ENCODE measurements at places on chromosomes 5 and 9.

GRCh38 chr9:91187311-91187964 is 174.3 kb downstream of the AUH start:
- DNase-seq, result no peak

DNA sequence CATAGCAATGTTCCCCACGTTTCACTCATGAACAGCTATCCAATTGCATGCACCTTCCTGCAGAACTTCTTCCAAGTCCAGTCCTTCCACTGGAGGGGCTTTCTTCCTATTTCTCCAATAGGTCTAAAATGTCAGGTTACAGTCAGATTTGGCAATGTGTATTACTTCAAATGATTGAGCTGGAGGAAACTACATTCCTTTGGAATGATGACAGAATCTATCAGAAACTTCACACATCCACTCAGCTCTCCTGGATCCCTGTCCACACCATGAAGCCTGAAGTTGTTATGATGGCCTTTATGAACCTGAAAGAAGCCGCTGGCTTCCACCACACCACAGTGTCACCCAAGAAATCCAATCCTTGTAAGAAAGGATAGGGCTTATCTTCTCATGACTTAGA is 32.2 kb downstream of the FBXW2 start:
- no peak for DNase-seq

- DNase-seq, result no peak
Observed at GRCh38 chr5:68180121-68181038, 35.2 kb upstream of the PIK3R1 start.

DNA sequence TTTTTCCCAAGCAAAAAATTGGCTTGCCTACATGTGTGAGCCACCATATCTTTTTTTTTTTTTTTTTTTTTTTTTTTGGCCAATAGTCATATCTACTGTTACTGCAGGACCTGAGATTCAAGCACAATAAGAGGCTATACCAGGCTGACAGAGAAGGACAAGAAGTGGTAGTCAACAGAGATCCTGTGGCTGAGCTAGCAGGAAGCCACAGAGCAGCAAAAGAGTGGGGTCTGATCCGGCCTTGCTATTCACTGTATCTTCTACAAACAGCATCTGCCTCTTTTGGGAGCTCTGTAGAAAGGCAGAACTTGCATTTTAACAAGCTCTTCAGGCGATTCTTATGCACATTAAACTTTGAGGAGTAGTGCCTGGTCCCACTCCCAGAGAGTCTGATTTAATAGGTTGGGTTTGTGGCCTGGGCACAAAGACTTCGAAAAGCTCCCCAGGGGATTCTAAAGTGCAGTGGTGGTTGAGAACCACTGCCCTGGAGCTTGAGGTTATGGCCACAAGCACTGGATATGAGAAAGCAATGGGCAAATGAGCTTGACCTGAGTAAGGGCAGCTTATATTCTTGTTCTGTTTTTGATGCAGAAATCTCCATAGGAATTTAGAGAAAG is 162.8 kb downstream of the PIK3R1 start:
- no peak for DNase-seq

- DNase-seq, result no peak
Observed at GRCh38 chr9:131298816-131299215, 9.3 kb downstream of the PLPP7 start.

DNA sequence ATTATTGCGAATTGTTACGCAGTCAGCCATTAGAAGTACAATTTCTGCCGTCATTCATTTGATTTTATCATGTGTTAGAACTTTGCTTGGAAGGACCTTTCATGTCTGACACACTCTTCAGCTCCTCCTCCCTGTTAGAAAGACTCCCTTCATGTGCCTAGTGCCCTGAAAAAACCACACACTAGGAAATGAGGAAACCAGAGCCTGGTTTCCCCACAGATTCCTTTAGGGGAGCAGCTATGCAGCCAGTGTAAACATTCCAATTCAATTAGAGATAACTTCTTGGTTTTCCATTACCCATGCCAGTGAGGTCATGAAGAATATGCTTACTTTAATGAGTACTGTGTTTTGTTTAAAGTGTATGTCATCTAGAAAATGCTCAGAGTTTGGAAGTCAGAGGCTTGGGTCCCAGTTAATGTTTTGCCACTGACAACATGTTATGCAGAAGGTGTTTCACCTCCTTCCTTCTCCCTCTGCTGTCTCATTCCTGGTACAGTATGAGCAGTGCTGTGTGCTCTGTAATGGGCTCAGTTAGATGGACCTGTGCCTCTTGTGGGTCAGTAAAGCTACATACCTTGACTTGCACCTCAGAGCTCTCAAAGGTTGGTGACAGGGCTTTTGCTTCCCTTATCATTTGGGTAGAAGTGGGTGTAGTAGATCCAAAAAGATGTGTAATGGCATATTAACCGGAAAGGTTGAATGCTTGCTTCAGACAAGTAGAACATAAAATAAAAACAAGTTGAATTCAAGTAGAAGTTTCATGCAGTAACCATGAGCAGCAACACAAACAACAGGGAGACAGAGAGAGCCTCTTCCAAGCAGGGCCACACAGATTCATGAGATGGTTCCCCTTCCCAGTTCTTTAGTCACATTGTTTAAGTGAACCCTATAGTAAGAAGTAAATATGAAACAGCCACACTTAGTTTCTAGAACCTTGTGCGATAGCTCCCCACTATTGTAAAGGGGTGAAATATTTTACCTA is 52.6 kb upstream of the TNFAIP8 start:
- DNase-seq, result no peak

- no peak for DNase-seq
Observed at GRCh38 chr9:16500386-16500785, 370.1 kb downstream of the BNC2 start.

DNA sequence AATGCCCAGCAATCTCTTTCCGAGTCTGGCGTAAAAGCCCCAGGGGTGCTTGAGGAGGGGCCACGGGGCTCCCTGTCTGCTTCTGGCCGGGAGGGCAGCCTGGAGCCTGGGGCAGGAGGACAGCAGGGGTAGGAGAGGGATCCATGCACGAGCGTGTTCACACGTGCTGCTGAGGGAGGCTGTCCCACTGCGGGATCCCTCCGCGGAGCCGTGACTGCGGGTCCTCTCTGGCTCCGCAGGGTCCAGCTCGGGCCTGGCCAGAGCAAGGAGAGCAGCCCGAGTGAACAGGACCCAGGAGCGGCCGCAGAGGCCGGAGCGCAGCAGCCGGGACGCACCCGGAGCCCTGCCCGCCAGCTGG is 78.4 kb downstream of the ZNF354C start:
- DNase-seq, result no peak

DNA sequence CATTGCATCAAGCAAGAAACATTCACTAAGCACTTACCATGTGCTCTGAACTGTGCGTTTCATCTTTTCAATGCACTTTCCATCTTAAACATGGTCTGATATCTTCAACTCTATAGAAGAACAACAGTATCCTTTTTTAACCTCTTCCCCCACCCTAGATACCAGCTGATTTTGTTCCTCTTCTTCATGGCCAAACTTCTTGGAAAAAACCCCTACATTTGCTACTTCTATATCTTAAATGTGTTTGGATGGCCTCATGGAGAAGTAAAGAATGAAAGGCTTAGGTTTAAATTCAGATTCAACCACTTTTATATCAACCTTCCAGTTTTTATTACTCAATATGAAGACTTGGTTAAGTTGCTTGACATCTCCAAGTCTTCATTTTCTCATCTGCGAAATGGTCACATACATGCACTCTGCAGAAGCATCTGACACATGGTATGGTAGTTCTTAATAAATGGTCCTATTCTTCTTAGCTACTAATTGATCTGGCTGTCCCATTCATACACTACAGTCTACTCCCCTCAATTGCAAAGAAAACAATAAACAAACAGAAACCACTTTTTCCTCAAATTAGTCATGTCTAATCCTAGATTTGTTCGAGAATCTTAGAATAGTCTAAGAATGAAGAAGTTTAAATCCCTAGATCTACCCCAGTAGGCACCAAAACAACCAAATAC is 59.4 kb downstream of the FYB1 start:
- no peak for DNase-seq

DNA sequence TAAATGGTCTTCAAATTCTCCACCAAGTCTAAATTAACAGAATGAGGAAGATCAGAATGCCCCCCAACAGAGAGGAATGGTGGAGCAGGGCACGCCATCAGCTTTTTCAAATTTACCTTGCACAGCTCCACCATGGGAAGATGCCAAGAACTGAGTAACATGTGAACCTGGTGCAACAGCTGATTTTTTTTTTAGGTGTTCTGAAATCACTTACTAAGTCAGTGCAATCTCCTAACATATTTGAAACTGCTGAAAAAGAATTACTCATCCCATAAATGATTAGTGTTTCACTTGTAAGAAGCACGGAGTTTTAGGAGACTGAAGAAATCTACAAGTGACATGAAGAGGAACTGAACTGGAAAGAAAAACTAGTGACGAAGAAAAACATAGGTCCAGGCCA is 5.1 kb downstream of the TMEM245 start:
- no peak for DNase-seq

- DNase-seq, result no peak
Observed at GRCh38 chr5:138725153-138725817, 27.9 kb upstream of the CTNNA1 start.

DNA sequence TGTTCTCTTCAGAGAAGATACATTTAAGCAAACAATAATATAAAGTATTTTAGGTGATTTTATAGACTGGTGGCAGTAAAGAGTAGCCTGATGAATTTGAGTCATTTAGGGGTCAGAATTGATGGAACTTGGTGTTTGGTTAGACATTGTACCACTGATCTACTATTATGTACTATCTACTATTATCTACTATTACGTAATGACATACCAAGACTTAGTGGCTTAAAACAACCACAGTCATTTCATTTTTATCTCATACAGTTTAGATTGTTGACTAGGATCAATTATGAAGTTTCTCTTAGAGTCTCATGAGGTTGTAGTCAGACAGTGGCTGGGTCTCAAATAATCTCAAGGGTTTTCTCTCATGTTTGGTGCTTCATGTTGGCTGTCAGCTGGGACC is 54.0 kb downstream of the PPIP5K2 start:
- DNase-seq, result no peak

DNA sequence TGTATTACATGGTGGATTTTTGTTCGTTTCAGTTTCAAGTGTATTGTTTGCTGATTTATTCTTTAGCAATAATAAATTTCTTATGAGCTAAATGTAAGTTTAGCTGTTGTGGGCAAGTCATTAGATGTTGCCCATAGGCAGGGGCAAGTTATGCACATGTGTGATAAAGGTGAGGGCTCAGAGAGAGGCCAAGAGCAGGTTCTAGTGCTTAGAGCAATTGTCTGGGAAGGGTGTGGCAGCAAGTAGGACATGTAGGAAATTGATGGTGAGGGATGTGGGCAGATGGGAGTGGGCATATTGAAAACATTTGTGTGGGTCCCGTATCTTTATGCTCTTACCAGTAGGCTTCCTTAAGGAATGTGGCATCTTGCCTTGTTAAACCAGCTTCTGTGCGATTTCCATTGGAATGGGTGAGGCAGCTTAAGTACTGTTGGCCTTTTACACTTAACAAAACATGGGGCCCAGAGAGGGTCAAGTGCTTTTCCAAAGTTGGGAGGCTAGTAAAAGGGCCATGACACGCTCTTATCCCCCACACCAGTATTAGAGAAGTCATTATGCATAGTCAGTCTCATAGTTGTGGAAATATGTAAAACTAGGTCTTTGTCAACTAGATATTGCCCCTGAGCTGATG is 60.6 kb downstream of the KDM4C start:
- no peak for DNase-seq

- no peak for DNase-seq
Observed at GRCh38 chr5:83751201-83751600, 30.5 kb upstream of the HAPLN1 start.

- no peak for DNase-seq
Observed at GRCh38 chr9:15146268-15146700, 160.7 kb downstream of the TTC39B start.

DNA sequence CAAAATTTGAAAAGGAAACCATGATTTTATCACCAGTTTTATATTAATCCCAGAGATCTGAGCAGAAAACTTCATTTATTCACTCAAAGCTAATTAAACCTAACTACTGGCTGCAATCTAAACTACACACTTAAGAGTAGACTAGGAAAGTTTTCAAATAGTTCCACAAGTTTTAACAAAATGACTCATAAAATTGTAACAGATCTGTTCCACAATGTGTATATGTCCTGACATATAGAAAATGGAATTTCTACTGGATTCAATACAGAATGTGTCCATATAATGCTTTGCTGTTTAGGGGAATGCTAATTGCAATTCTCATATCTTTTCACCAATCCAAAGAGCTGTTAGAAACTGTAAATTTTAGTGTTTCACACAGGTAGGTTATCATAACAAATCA is 40.3 kb upstream of the ADAMTSL1 start:
- no peak for DNase-seq

GRCh38 chr5:40634154-40634553 is 45.6 kb upstream of the PTGER4 start:
- no peak for DNase-seq

GRCh38 chr9:136907011-136907914 is 20.9 kb downstream of the TRAF2 start:
- DNase-seq, result no peak

- no peak for DNase-seq
Observed at GRCh38 chr5:43967165-43967564, 364.2 kb downstream of the NNT start.

DNA sequence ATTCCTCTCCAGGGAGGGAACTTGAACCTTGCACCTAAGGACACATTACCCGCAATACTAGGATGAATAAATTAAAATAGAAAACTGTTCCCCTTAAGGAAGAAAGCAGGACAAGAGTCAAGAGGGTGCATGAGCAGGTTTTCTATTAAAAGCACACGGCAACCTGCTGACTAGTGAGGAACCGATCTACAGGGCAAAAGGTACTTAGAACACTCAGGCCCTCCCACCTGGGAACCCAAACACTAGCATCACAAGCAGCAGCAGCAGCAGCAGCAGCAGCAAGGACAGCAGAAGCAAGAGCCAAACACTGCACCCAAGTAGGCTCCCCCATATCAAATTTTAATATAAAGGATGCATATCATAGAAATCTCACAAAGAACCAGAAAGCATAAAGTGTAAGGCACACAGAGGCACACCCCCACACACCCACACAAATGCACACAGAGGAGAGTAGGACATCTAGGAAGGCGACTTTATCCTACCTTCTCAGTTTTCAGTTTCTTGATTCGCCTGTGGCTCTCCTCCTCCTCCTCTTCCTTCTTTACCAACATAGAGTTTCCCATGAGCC is 2.8 kb downstream of the ZNF608 start:
- no peak for DNase-seq

DNA sequence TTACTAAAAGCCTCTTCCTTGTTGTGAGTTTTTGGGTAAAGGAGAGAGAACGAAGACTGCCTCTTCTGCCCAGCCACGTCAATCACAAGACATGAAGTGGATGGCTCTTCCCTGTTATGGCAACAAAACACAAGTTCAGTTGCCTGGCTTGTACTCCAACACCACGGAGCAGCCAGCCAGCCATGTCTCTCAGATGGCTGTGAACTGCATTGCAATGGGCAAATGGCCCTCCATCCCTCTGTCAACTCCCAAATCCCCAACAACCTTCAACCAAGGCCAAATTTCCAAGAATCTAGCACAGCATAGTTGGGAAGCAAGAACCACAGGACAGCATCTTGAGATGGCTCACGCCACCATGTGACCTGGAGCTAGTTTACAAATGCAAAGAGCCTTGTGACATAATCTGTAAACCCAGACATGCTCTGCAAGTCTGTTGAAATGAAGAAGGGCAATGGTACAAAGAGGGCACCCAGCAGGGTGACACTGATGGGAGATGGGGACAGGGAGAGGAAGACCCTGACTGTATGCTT is 53.9 kb downstream of the ZNF366 start:
- no peak for DNase-seq

GRCh38 chr9:113741886-113742854 is 133.9 kb upstream of the ZNF618 start:
- no peak for DNase-seq

- no peak for DNase-seq
Observed at GRCh38 chr5:89721353-89721752, 688.2 kb downstream of the CETN3 start.
